ENCODE measurements at places on chromosomes 11 and 22. TPM values are rescaled to one million over a fixed set of nuclear protein-coding genes. Genes with fewer than 3 reads are reported as not detected.

The DEUP1 gene
- total RNA-seq = not detected

The MFNG gene
- 153 TPM for total RNA-seq

DNA sequence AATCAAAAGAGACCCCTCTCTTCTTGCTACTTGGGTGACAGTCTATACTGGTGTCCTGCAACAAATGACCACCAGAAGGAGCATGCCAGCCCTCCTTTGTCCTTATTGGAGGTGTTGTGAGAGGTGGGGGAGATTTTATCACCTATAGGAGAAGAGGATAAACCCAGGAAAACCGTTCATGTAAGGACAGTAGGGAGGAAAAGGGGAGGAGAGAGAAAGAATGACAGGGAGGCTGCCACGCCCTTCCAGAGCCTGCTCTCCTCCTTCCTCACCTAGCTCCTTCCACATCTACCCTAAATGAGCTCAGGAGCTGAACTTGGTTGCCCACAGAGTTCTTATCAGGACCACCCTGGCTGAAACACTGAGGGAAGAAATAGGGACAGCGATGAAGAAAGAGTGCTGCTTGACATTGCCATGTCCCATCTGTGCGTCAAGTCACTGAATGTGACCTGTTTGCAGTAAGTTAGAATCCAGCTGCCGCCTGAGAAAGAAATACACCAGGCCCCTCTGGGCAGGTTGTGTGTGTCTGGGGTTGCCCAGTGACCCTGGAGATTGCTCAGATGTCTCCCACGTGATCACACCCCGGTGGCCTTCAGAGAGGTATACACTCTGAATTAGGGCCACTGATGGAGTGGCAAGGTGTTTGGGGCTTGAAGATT lies 40.4 kb upstream of the ETS1 start:
- DNase-seq = no peak

- DNase-seq = no peak
Observed at GRCh38 chr11:127619946-127620345, 619.4 kb upstream of the KIRREL3 start.

GRCh38 chr11:95373241-95373640 lies 142.2 kb upstream of the SESN3 start:
- no peak for DNase-seq

- no peak for DNase-seq
Observed at GRCh38 chr22:37913233-37913721, 7.2 kb downstream of the MICALL1 start.

DNA sequence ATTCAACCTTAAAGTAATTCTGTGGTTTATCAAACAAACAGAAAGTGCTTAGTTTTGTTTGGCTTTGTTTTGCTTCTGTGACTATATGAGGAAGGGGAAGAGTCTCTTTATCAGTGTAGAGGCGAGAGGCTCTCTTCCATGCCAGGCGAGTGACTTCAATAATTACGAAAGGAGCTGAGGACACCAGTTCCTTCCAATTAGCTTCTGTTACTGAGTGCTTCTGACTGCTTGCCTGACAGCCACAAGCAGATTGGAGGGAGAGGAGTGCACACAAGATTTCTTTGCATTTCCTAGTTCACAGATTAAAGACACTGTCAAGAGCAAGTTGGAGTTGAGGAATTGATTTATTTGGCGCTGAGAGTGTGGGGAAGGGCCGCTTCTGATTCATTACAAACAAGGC lies 1484.5 kb upstream of the TENM4 start:
- DNase-seq = no peak

- DNase-seq = no peak
Observed at GRCh38 chr11:100753571-100753970, 66.5 kb downstream of the ARHGAP42 start.

- no peak for DNase-seq
Observed at GRCh38 chr22:49380095-49380827, 447.4 kb downstream of the BRD1 start.

DNA sequence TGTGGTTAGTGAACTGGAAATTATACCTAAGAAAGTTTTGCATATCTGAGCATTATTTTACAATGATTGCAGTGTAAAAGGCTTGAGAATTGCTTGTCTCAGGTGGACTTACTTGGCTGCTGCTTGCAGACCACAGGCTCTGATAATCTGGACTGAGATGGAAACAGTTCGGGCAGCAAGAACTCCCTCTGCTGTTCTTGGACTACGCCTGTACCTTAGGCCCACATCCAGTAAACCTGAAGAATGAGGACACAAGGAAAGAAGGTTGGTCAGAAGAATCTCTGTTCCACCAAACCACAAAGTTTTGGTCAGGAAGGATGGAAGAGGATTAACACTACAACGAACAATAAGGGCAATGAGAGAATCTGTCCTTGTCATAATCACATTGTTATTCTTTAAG lies 80.1 kb downstream of the C2CD3 start:
- DNase-seq = no peak

GRCh38 chr11:45060707-45061106 lies 85.7 kb upstream of the PRDM11 start:
- DNase-seq = no peak
